Substantia nigra (tissue), 51 donors: ENCODE measurements at places on chromosomes 4 and X.
A peak's percentile ranks its signal among the peaks of the same experiment; 100 is the strongest.

DNA sequence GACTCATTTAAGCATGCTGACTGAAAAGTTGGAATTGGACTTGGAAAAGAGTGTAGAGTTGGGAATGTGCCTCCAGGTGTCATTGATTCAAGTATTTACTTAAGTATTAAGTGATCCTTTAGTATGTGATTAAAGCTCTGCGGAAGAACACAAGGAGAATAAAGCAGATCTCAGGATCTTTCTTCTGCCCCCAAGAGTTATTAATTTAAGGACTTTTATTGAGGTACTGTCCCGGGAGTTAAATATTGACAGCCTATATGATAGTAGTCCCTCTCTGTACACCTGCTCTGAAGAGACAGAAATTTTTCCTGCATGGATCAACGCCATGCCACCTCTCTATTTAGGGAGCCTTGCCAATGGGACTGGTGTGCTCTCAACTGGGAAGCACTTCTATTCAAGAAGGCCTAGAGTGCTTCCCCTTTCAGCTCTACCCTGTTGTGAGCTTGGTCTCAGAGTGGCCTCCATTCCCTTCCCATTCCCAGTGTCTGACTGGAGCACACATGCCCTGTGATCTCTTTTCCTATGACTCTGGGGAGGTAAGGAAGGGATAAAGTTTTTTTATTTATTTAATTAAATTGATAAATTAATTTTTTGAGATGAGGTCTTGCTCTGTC is 75.9 kb downstream of the SHISA3 start:
- DNase-seq = no peak

GRCh38 chrX:10666102-10666501 is 45.7 kb upstream of the MID1 start:
- DNase-seq = no peak

- no peak for DNase-seq
Observed at GRCh38 chr4:56908206-56909085, 746 bp downstream of the REST start.

GRCh38 chr4:76035799-76036380 is at the start of gene CXCL11:
TSS of gene CXCL11 (minus strand) at chr4:76036070. CDS start at chr4:76035987, 83 bp downstream.
- DNase-seq = no peak

DNA sequence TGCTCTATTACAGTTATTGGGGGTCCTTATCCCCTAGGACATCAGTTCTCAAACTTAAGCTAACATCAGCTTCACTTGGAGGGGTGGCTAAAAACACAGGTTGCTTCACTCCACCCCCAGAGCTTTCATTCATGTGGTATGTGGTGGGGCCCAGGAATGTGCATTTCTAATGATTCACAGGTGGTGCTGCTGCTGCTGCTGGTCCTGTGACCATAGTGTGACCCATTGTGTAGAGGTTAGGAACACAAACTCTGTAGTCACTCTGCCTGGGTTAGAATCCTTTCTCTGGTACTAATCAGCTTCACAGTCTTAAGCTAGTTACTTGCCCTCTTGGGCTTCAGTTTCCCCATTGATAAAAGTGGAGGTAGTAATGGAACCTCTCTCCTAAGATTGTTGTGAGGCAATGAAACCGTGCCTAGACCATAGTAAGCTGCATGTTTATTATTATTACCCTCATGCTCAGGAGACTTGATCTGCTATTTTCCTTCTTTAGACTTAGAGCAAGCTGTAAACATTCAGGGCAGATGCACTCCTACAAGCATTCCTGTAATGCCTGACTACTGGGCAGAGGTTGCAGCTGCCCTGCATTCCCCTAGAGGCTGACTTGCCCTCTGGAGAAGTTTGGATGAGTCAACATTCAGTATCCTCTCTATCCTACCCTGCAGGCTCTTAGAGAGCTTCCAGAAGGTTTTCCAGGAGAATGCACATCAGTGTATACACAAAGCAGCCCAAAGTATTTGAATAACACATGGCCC is 94.1 kb upstream of the ACSL4 start:
- no peak for DNase-seq

GRCh38 chrX:126063984-126064383 is 102.1 kb downstream of the DCAF12L2 start:
- DNase-seq = no peak

DNA sequence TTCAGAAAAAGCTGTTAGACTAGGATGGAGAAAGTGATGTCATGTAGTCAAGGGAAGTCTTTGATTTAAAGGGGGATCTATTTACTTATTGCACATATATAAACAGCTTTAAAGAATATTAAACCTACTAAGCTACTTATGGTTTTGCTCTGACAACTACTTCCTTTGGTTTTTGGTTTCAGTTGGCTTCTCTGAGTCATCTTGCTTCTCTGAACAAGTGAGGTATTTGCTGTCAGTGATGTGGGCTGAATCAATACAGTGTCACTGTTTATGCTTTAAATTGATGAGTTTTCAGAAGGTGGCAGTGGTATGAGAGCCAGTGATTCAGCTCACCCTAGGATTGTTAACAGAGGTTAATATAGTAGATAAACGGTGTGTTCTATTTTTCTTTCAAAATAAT is 75.1 kb downstream of the CEP44 start:
- no peak for DNase-seq

DNA sequence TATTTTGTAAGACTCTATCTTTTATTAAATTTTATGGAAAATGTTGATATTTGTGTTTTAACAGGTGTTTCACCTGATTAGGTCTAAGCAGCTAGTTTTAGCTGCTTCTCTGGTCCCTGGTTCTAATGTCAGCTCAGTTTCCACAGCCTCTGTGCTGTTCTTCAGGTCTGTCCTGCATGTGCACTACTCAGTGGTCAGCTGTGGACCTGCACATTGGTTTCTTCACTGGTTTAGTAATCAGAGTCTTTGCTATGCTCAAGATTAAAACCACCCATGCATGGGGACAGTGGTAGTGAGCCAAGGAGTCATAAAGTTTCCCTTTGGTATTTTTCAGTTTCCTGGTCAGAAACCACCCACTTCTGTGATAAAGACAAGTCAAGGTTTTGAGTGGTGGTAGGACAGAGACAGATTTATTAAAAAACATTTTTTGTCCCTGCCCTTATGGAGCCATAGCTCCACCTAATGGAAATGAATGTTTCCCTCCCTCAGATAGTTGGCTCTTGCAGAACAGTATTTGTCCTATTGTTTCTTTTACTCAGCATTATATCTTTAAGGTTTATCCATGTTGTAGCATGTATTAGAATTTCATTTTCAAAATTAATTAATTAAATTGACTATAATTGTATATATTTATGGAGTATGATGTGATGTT is 36.8 kb upstream of the VBP1 start:
- DNase-seq = no peak

GRCh38 chrX:136495043-136495442 is 2.3 kb upstream of the HTATSF1 start:
- no peak for DNase-seq

- no peak for DNase-seq
Observed at GRCh38 chrX:32153585-32153984, 1057.8 kb downstream of the DMD start.

GRCh38 chrX:153829549-153829798 is 870 bp downstream of the PDZD4 start:
- no peak for DNase-seq

GRCh38 chrX:1463581-1463980 is 10.9 kb upstream of the ASMTL start:
- DNase-seq = no peak

DNA sequence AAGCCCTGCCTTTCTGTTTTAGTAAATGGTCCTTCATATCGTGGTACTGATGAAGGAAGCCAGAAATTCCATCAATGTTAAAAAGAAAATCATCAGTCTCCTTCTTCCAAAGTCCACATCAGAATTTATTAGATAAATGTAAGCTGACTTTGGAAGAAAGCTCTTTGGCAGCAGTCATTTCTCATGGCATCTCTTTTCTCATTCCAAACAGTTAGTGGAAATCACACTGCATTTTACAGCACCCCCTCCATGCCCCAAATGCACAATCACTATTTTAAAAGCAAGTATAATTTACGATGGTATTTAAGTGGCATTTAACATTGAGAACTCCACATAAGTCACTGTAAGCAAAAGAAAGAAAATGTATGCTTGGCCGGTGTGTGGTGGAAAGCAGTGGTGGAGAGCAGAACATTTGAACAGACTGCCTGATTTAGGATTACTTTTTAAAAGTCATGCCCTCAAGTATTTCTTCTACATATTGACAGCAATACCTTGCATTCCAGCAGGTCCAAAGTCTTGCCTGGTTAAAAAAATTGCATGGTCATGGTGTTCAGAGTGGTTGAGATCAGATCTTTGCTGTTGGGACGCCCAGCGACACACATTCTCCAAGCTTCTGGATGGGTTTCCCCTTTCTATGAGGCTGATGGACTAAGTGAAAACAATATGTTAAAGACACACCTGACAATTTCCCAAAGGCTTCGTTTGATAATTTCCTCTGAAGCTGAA is 248.6 kb downstream of the ADAMTS3 start:
- no peak for DNase-seq

DNA sequence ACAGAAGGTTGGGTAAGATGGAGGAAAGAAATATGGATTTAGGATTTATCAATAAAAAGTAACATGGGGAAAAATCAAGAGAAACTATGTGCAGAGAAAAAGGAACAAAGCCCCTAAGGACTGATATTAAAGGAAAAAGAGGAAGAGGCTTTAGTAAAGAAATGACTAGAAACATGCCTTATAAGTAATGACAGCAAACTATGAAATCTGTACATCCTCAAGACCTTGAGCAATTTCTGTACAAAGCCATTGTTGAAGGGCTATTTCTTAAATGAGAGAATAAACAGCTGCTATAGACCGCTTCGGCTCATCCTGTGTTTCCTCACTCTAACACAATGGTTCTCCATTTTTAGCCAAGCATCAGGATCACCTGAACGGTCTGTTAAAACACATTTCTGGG is 180.3 kb upstream of the ATOH1 start:
- DNase-seq = no peak

- no peak for DNase-seq
Observed at GRCh38 chr4:88697141-88697540, 488 bp downstream of the NAP1L5 start.

- DNase-seq = no peak
Observed at GRCh38 chr4:48100256-48100655, 33.8 kb downstream of the TXK start.

GRCh38 chrX:16061296-16061695 is 62.1 kb upstream of the GRPR start:
- no peak for DNase-seq

GRCh38 chr4:5708449-5709206 is at the start of gene EVC2:
TSS of gene EVC2 (minus strand) at chr4:5708559. CDS start at chr4:5708513, 46 bp downstream.
- DNase-seq = peak; percentile 46

GRCh38 chr4:109574443-109574850 is 14.4 kb downstream of the MCUB start:
- no peak for DNase-seq

DNA sequence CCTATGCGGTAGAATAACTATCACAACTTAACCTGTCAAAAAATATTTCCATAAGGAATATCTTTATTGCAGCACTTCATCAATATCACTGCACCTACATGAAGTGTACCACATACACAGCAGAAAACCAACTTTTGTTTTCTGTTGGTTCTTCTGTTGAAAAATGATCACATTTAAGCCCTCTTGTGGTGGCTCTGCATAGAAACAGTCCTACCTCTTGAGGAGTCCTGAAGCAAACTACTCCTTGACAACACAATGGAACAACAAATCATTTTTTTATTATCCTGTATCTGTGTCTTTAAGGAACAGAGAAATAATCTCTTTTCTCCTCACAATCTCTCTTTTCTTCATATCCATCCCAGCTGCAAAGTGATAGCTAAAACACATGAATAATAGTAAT is 39.8 kb upstream of the ATOH1 start:
- no peak for DNase-seq

GRCh38 chrX:24232796-24233195 is 81.1 kb downstream of the SUPT20HL2 start:
- DNase-seq = no peak

GRCh38 chr4:19880206-19880605 is 371.5 kb upstream of the SLIT2 start:
- DNase-seq = no peak

DNA sequence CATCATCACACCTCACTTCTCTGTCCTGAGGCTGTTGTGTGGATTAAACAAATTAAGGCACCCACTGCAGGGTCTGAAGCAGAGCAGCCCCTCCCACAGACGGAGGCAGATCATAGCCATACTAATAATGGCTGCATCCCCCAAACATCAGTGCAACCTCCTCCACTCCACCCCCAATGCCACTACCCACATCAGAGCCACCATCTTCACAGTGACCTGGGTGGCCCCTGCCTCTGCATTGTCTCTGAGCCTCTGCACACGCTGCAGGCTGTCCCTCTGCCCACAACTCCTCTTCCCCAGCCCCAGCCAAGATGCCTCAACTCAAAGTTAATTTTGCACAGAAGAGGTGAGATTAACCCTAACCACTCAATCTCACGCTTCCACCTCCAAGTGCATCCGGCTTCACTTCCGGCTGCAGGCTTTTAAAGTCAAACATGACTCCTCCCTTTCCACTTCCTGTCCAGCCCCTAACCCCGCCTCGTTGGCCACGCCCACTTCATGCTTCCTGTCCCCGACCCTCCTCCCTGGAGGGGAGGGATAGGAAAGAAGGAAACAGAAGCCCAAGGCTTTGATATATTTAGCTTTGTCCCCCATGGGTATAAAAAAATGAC is 22.7 kb downstream of the JAKMIP1 start:
- DNase-seq = no peak

GRCh38 chr4:134343656-134344055 is 142.1 kb upstream of the PABPC4L start:
- no peak for DNase-seq

- DNase-seq = no peak
Observed at GRCh38 chrX:2507904-2508627, 7.3 kb upstream of the DHRSX start.

- no peak for DNase-seq
Observed at GRCh38 chr4:70280567-70280966, 38.2 kb downstream of the CSN3 start.

DNA sequence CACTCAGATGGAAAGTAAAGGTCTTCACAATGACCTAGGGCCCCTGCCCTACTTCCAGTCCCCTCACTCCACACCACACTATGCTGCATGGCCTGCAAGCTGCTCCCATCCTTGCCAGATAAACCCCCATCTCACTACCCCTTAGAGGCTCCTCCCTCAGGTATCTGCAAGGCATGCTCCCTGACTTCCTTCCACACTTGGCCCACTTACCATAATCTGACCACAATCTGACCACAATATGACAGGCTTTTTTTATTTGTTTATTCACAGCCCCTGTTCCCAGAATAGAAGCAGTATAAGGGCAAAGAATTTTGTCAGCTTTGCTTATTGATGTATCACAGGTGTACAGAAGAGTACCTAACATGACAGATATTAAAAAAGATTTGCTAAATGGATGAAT is 124.7 kb downstream of the CAMK2D start:
- no peak for DNase-seq

GRCh38 chrX:65596270-65597034 is 61.9 kb upstream of the LAS1L start:
- no peak for DNase-seq

GRCh38 chr4:86944964-86945781 is 10.4 kb downstream of the AFF1 start:
- no peak for DNase-seq

- DNase-seq = no peak
Observed at GRCh38 chr4:24730256-24731001, 64.9 kb upstream of the SOD3 start.

DNA sequence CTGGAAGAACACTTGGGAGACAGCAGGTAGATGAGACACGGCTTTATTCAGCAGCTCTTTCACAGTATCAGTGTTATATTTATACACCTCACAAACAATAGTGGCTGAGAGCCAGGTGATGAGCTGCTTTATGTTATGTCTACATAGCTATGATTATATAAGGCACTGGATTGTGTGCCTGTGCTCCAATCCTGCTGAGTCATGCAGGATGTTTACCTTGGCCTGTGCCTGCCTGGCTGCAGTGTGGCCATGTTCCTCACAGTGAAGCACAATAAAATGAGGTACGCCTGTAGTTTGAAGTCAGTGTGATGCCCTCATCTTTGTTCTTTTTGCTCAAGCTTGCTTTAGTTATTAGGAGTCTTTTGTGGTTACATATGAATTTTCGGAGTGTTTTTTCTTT is 31.3 kb downstream of the CXCL13 start:
- DNase-seq = no peak
